ENCODE measurements at places on chromosomes 1 and 21. TPM values are rescaled to one million over a fixed set of nuclear protein-coding genes. Genes with fewer than 3 reads are reported as not detected.

DNA sequence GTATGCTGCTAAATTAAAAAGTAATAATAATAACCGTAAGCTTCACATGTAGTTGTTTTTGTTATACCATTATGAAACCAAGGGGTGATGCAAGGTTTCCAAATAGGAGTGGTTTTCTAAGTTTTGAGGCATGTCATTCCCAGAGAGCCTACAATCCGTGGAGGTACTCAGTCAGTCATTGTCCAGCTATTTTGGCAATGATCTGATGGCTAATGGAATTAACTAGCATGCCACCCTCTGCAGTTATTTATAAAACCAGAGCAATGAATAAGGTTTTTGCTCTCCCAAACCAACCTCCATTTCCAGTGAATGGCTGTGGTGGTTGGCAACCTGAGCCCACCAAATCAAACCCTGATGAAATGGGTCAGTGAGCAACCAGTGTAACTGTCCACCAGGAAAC is 106.4 kb downstream of the TBX15 start:
- DNase-seq, result no peak
- no peaks in the 10 kb centered on the region for H3K36me3 ChIP-seq
- H3K4me3 ChIP-seq, result no peak overlapping the region
- H3K4me1 ChIP-seq, result no peaks in the 10 kb centered on the region
- no peak overlapping the region for H3K27ac ChIP-seq
- no peaks in the 10 kb centered on the region for H3K27me3 ChIP-seq

- H3K4me1 ChIP-seq, result no peaks in the 10 kb centered on the region
- H3K27ac ChIP-seq, result no peak overlapping the region
- H3K36me3 ChIP-seq, result no peaks in the 10 kb centered on the region
- DNase-seq, result peak; percentile 10
- no peaks in the 10 kb centered on the region for H3K27me3 ChIP-seq
- H3K4me3 ChIP-seq, result no peak overlapping the region
These were observed 125.7 kb upstream of the CXADR start for GRCh38 chr21:17387030-17387617.

- DNase-seq, result no peak
- H3K4me3 ChIP-seq, result no peak overlapping the region
- no peak overlapping the region for H3K27ac ChIP-seq
- H3K27me3 ChIP-seq, result no peaks in the 10 kb centered on the region
These were observed 494.3 kb downstream of the BRINP3 start for GRCh38 chr1:189983166-189983890.

DNA sequence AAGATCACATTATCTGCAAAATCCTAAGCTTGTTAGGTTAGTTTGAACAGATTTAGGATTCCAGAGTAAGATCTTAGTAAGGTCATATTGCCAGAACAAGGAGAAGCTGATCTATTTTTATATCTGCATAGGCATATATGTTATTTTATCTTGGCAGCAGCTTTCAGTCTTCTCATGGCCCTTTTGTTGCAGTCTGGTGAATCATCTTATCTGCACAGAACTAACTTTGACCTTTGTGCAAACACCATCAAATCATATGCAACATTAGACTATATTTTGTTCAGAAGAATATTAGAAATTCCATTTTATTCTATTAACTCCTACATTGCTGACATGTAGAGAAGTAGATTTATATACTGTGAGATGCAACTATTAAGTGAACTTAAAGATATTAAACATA is 107.3 kb downstream of the CLEC20A start:
- H3K4me3 ChIP-seq, result no peak overlapping the region
- H3K4me1 ChIP-seq, result no peaks in the 10 kb centered on the region
- no peak overlapping the region for H3K27ac ChIP-seq

- no peak overlapping the region for H3K4me3 ChIP-seq
- H3K36me3 ChIP-seq, result no peaks in the 10 kb centered on the region
- DNase-seq, result no peak
- H3K27ac ChIP-seq, result no peak overlapping the region
- H3K27me3 ChIP-seq, result no peaks in the 10 kb centered on the region
These were observed 14.3 kb upstream of the GPR157 start for GRCh38 chr1:9143250-9143649.

- no peaks in the 10 kb centered on the region for H3K36me3 ChIP-seq
- H3K4me3 ChIP-seq, result no peak overlapping the region
- H3K27me3 ChIP-seq, result peaks cover 28% of the 10 kb centered on the region
- H3K4me1 ChIP-seq, result peaks cover 3% of the 10 kb centered on the region
- no peak overlapping the region for H3K27ac ChIP-seq
These were observed 9.8 kb downstream of the ABCA4 start for GRCh38 chr1:94110946-94111740.

DNA sequence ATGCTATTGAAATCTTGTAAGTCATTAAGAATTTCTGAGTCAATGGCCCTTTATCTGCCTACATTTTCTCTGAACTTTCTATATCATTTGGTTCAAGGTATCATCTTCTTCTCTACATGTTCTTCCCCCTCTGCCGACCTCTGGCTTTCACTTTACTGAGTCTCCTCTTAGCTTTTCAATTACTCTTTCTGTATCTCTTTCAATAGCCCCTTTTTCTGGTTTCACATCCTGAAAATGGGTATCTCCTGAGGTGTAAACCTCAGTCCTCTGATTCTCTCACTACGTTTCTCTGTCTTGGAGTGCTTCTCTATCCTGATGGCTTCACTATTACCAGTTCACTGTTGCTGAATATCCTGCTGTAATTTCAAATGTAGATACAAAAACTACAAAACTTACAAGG is 98.9 kb downstream of the LYST start:
- no peak for DNase-seq
- H3K4me1 ChIP-seq, result peaks cover 8% of the 10 kb centered on the region
- H3K27me3 ChIP-seq, result no peaks in the 10 kb centered on the region
- peaks cover 37% of the 10 kb centered on the region for H3K36me3 ChIP-seq
- no peak overlapping the region for H3K27ac ChIP-seq
- H3K4me3 ChIP-seq, result no peak overlapping the region

GRCh38 chr1:228022571-228023293 is 15.9 kb downstream of the WNT3A start:
- H3K4me3 ChIP-seq, result no peak overlapping the region
- no peaks in the 10 kb centered on the region for H3K36me3 ChIP-seq
- no peak overlapping the region for H3K27ac ChIP-seq
- peaks cover 3% of the 10 kb centered on the region for H3K27me3 ChIP-seq
- H3K4me1 ChIP-seq, result no peaks in the 10 kb centered on the region

DNA sequence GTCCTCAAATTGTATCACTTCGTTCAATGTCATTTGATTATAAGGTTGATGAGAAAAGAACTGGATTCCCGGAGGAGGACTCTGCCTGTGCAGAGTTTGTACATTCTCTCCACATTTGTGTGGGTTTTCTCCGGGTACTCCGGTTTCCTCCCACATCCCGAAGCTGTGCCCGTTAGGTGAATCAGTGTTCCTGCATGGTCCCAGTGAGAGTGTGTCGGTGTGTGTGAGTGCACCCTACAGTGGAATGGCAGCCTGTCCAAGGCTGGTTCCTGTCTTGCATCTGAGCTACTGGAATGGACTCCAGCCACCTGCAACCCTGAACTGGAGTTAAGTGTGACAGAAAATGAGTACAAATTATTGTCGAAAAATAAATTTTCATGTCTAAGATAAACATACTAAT is 92.2 kb upstream of the KCTD3 start:
- no peak overlapping the region for H3K27ac ChIP-seq
- H3K27me3 ChIP-seq, result no peaks in the 10 kb centered on the region
- no peaks in the 10 kb centered on the region for H3K4me1 ChIP-seq
- no peaks in the 10 kb centered on the region for H3K36me3 ChIP-seq

DNA sequence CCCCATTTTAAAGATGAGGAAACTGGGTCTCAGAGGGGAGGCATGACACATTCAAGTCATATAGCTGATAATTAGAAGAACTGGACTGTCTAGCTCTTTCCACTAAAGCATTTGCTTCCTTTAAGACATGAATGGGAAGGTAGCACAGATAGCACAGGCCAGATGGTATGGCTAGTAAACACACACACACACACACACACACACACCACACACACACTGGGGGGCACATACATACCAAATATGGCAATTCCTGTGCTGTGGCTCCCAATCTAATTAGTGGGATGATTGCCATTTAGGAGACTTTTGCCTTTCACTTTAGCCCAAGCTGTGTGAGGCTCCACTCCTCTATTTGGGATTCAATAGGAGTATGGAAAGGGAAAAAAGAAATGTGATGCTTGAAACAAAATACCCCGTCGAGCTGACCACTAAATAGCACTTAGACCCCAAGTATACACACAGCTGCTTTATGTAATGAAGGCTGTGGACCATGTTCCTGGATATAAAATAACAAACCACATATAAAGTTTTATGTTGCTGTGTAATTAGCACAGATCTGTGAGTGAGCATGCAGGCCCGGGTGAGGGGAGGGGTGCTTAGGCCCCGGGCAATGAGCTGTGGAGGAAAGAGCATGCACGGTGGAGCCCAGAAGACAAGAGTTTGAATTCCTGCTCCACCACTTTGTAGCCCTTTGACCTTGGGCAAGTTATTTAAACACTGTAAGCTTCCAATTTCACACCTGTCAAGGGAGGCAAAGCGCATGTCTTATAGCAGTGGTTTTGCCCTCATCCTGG is 6.8 kb upstream of the TRABD2B start:
- no peaks in the 10 kb centered on the region for H3K4me1 ChIP-seq
- no peak for DNase-seq
- H3K27me3 ChIP-seq, result peaks cover 9% of the 10 kb centered on the region

GRCh38 chr1:53946252-53947171 is at the start of gene LRRC42:
LRRC42 (plus strand) TSS chr1:53946350; CDS start chr1:53952000, 5,650 bp downstream.
- H3K4me3 ChIP-seq, result peak within 1 kb of the TSS; percentile 92
- DNase-seq, result no peak
- H3K4me1 ChIP-seq, result peaks cover 46% of the 10 kb centered on the region
- peak within 1 kb of the TSS; percentile 87 for H3K27ac ChIP-seq

DNA sequence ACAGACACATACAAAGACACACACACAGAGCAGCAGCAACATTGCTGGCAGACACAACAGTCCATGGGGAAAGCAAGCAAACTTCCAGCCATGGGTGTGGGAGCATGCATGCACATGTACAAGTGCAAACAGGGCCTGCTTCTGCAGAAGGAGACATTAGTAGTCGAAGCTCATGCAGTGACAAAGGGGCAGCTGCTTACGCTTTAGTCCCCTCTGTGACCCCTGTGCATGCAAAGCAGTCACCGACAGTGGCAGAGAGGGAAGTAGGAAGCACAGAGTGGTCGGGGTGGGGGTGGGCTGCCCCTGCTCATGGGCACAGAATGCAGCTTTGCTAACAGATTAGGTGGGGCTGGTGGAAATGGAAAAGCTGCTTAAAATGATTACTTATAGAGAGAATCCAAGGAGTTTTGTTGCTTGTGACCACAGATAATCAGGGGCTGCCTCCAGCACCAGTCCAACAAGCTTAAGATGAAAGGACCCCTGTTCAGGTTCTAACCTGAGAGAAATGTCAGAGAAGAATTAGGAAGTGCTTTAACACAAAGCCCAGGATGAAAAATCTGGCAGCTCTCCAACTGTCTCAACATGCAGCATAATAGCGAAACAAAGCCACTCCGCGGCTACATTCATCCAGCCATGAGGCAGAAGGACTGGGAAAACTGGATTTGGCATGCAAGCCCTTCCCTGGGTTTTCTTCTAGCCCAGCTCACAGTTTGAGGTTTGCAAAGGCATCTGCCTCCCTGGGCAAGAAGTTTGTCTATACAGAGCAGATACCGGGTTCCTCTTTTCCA is 378.9 kb downstream of the KCNH1 start:
- H3K36me3 ChIP-seq, result no peaks in the 10 kb centered on the region
- H3K4me3 ChIP-seq, result no peak overlapping the region
- H3K27me3 ChIP-seq, result peaks cover 5% of the 10 kb centered on the region
- no peak for DNase-seq
- H3K27ac ChIP-seq, result no peak overlapping the region

DNA sequence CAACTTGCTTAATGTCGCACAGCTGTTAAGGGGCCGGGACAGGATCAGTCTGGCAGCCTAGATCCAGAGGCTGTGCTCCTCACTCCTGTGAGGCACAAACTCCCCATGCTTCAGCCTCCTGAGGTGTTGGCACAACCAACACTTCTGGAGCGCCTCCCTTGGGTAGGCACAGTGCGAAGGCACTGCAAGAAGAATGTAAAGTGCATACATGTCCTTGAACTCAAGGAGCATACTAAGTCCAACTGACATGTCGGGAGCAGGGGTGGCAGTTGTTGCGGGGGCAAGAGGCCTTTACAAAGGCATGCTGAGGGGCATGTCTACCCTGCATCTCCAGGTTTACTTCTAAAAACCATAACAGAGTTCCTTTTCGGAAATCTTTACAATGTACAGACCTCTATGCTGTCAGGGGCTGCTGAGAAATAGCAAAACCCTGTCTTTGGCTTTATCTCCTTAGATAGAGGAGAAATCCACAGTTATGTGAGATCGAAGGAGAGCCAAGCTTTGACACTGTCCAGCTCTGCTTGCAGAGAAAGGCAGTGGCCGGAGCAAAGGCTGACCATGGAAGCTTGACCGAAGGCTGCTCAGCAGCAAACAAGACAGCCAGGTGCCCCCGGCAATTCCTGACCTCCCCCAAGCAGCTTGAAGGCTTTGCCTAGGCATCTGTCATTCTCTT is 93.9 kb downstream of the CDC7 start:
- no peak for DNase-seq
- no peak overlapping the region for H3K4me3 ChIP-seq
- no peaks in the 10 kb centered on the region for H3K36me3 ChIP-seq
- H3K4me1 ChIP-seq, result peaks cover 47% of the 10 kb centered on the region
- no peaks in the 10 kb centered on the region for H3K27me3 ChIP-seq
- H3K27ac ChIP-seq, result no peak overlapping the region

GRCh38 chr1:5811419-5811818 is 180.8 kb downstream of the NPHP4 start:
- no peak for DNase-seq
- no peaks in the 10 kb centered on the region for H3K27me3 ChIP-seq
- no peaks in the 10 kb centered on the region for H3K4me1 ChIP-seq
- H3K36me3 ChIP-seq, result no peaks in the 10 kb centered on the region
- H3K27ac ChIP-seq, result no peak overlapping the region

GRCh38 chr1:221234791-221235190 is 355.5 kb downstream of the HLX start:
- no peak for DNase-seq
- H3K36me3 ChIP-seq, result no peaks in the 10 kb centered on the region
- no peak overlapping the region for H3K27ac ChIP-seq
- H3K4me3 ChIP-seq, result no peak overlapping the region
- H3K4me1 ChIP-seq, result peaks cover 3% of the 10 kb centered on the region
- H3K27me3 ChIP-seq, result no peaks in the 10 kb centered on the region

GRCh38 chr1:156767879-156768604 is 707 bp downstream of the PRCC start:
- H3K4me3 ChIP-seq, result no peak overlapping the region
- peaks cover 43% of the 10 kb centered on the region for H3K4me1 ChIP-seq
- H3K27me3 ChIP-seq, result no peaks in the 10 kb centered on the region
- no peak overlapping the region for H3K27ac ChIP-seq
- peak; percentile 33 for DNase-seq
- H3K36me3 ChIP-seq, result peaks cover 38% of the 10 kb centered on the region

GRCh38 chr1:215878128-215878527 is 311.0 kb downstream of the KCTD3 start:
- no peaks in the 10 kb centered on the region for H3K4me1 ChIP-seq
- H3K4me3 ChIP-seq, result no peak overlapping the region
- H3K36me3 ChIP-seq, result no peaks in the 10 kb centered on the region
- H3K27me3 ChIP-seq, result no peaks in the 10 kb centered on the region

The ADAR gene
- 282 TPM for total RNA-seq

The C1orf53 gene
- total RNA-seq, result 2.4 TPM

The TOR3A gene
- total RNA-seq, result 34.1 TPM

The OPTC gene
- not detected for total RNA-seq

The CELA3A gene
- total RNA-seq, result not detected

The DNAJB4 gene
- 14.6 TPM for total RNA-seq

The AVPR1B gene
- total RNA-seq, result not detected

The HES3 gene
- total RNA-seq, result not detected

The PHTF1 gene
- total RNA-seq, result 22.5 TPM

The FAM20B gene
- 39.7 TPM for total RNA-seq

The RHD gene
- total RNA-seq, result not detected

The GJA8 gene
- total RNA-seq, result not detected

Data from activated T-helper 2 cell treated with anti-CD3 and anti-CD28 coated beads, Interferon-gamma antibody, Interleukin-2, Interleukin-4, amounts not matched to agents 10 μg/mL and 5 μg/mL and 100 μg/mL, durations not matched to agents 14 hours and 24 hours and 36 hours (primary cell).